Activated gamma-delta T cell treated with Interleukin-2 at 50 U/mL for 16 hours (primary cell): ENCODE measurements at places on chromosomes 11 and 22.

DNA sequence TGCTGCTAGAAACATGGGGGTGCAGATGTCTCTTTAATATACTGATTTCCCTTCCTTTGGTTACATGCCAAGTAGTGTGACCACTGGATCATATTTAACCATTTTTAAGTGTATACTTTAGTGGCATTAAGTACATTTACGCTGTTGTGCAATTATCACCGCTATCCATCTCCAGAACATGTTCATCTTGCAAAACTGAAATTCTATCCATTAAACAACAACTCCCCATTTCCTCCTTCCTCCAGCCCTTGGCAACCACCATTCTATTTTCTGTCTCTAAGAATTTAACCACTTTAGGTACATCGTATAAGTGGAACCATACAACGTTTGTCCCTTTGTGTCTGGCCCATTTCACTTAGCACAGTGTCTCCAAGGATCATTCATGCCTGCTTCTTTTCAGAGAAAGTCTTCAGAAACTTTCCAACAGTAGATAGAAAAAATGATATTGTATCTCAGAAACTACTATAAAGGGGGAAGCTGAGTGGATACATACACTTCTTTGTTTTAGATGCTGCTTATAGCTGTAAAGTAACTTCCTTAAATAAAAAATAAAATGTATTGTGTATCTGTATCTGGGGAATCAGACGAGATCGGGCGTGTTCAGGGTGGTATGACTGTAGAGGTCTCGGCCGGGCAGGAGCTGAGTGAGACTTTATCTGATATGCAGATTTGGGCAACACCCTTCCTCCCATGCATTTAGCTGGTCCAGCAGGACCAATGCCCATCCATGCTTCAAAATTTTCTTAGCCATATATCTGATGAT is 44.6 kb upstream of the ZBED5 start:
- DNase-seq = no peak

GRCh38 chr11:76173663-76174062 is 32.6 kb downstream of the WNT11 start:
- no peak for DNase-seq

DNA sequence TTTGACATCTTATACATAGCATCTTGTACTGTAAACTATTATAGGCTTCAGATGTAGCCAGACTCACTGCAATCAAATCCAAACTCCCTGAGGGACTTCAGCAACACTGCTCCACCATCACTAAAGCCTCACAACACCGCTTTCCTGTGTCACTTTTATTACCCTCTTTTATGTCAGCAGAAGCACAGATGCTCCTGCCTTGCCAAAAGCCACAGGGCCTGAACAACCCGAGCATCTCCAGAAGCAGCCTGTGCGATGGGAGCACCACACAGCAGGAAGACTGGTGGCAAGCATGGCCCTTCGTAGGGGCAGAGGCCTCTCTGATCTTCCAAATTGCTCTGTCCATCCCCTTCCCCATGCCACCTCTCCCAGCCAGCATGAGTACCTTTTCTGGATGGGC is 22.9 kb downstream of the TMEM123 start:
- DNase-seq = no peak

GRCh38 chr22:36323182-36323854 is 64.4 kb downstream of the MYH9 start:
- DNase-seq = no peak

- no peak for DNase-seq
These were observed 70.2 kb downstream of the DDX10 start for GRCh38 chr11:108734956-108735559.

DNA sequence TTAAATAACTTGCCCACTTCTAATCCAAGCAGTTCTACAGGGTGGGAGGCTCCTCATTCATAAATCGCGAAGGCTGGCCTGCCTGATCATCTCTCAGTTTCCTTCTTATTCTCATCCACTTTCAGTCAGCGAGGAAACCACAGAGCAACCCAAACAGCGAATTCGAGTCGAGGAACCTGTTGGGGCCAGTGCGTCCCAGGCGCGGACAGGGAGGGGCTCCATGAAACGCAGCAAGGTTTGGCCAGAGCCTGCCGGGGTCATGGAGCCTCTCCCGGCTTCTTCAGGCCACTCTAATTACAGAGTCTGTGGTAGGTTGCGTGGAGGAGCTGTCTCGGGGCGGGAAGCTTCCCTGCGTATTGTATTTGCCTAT is 741 bp upstream of the NAV2 start:
- DNase-seq = no peak

GRCh38 chr11:74717221-74717969 is 13.8 kb downstream of the CHRDL2 start:
- DNase-seq = no peak

DNA sequence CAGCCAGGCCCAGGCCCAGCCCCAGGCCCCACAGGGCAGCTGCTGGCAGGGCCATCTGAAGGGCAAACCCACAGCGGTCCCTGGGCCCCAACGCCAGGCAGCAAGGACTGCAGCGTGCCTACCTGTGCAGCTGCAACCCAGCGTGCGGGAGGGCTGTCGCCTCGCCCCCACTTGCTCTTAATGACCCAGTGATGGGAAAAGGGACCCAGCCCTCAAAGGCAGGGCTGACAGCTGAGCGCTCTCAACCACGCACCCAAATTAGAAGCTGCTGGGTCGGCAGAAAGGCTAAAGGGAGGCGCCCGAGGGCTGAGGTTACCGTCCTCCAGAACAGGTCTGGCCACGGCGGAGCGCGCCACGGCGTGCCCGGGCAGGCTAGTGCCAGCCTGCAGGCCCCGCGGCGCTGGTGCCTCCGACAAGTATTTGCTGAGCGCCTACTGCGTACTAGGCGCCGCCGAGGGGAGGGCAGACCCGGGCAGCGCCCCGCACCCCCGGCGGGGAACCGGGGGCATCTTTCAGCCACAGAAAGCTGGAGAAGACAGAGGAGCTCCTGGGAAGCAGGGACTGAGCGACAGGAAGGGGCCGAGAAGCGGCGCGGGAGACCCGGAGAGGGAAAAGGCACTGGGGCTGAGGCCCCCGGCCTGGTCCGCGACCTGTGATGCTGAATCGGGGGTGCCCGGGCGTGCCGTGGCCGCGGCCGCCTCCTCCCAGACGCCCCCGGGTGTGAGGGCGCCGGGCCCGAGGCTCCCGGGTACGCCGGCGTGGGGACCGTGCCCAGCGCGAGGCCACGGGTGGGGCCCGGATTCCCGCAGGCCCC is 773 bp downstream of the HRAS start:
- DNase-seq = no peak

GRCh38 chr11:97815667-97816066 is 1205.1 kb upstream of the CNTN5 start:
- no peak for DNase-seq

GRCh38 chr11:1342946-1343345 is 33.5 kb upstream of the TOLLIP start:
- DNase-seq = no peak

GRCh38 chr11:44367452-44367851 is 57.5 kb upstream of the ALX4 start:
- no peak for DNase-seq

- no peak for DNase-seq
These were observed 173.2 kb downstream of the KIF18A start for GRCh38 chr11:27934830-27935145.

DNA sequence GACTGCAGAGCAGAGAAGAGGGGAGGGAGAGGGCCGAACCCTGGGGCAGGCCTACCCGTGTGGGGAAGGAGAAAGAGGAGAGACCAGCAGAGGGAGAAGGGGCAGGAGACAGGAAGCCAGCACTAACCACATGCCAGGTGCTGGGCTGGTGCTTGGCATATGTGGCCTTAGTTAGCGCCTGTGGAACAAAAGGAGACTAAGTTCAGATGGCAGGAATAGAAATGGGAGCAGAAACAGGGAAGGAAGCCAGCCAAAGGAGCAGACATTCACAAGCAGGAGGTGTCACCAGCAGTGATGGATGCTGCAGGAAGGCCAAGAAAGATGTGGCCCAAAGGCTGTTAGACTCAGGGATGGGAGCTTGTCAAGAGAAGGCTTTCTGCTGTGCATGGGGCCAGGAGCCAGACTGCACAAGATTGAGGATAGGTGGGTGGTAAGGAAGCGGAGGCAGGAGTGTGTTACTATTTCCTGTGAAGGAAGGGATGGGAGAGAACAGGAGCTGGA is 26.7 kb downstream of the TREH start:
- no peak for DNase-seq

- DNase-seq = no peak
These were observed 925.7 kb upstream of the CCDC90B start for GRCh38 chr11:84211896-84212295.

DNA sequence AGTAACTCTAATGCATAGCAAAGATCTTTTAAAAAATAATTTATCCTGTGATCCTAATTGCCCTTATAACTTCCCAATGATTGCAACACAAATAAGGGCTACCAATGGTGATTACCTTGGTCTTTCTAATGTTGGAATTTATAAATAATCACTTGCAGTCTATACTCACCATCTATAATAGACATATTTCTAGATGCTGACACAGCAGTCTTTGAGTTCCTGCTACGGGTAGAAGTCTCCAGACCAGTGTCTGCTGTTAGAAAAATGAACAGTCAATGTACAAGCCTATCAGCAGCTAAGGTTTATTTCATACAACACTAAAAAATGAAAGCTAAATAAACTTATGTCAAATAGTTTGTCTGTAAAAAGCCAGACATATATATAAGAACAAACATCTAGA is 44.4 kb upstream of the GPR83 start:
- no peak for DNase-seq

DNA sequence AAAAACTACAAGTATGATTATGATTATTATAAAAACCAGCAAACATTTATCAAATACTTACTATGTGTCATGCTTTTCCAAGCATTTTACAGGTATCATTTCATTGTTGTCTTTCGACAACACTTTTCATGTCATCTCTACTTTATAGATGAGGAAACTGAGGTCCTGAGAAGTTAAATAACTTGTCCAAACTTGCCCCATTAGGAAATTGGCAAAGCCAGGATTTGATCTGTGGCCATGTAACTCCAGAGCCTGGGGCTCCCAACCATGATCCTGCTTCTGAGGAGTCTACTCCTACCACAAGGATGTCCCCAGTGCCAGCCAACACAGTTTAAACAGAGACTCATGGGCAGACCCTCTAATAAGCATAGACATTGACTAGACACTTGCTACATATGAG is 15.2 kb downstream of the EHF start:
- no peak for DNase-seq

DNA sequence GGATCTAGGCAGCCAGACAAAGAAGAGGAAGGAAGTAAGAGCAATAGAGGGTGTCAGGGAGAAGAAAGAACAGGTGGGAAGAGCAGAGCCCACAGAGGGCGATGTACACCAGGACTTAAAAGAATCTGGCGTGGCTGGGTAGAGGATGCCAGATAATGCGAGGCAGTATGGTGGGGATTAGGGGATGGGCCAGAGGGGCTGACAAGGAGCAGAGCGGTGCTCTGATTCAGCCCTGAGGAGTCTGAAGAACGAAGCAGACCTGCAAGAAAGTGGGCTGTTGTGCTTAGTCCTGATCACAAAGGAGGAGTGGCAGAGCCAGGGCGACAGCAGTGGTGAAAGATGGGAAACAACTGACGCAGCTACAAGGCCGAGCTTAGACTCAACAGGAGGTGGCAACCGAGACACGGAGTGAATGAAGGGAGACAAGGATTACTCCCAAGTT is 163.7 kb downstream of the LARGE1 start:
- no peak for DNase-seq

- no peak for DNase-seq
These were observed 8.5 kb upstream of the TPH1 start for GRCh38 chr11:18054511-18055103.

DNA sequence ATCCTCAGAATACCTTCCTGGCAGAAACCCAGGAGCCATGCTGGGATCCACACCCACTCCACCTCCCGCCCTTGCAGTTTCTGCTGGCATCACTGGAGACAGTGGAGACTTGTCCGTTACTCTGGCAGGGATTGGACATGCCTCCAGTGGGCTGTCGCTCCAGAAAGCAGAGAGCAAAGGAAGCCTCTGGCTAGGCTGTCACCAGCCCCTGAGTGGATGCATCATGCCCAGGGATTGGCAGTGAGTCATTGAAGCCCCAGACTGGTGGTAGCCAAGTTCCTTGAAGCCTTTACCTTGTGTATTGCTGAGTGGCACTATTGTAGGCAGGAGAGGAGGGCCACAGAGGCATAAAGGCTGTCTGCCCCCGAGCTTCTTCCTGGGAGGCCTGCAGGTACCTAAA is 34.8 kb upstream of the E2F8 start:
- DNase-seq = no peak

DNA sequence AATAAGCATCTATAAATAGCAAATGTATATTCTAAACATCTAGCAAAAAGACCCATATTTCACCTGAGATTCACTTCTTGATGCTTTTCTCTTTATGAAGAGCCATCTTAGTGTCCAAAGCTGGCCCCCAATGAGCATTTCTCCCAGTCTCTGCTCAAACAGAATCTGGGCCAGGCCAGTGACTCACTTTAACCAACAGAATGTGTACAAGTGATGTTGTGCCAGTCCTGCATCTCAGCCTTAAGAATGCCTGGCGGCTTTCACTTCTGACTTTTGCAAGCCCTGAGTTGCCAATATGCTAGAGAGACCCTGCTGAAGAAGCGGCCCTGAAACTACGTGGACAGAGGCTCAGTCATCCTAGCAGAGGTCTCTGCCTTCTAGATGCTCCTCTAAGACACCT is 6.9 kb upstream of the COPB1 start:
- DNase-seq = no peak

- DNase-seq = no peak
These were observed 66.0 kb downstream of the MYEOV start for GRCh38 chr11:69359735-69360480.

DNA sequence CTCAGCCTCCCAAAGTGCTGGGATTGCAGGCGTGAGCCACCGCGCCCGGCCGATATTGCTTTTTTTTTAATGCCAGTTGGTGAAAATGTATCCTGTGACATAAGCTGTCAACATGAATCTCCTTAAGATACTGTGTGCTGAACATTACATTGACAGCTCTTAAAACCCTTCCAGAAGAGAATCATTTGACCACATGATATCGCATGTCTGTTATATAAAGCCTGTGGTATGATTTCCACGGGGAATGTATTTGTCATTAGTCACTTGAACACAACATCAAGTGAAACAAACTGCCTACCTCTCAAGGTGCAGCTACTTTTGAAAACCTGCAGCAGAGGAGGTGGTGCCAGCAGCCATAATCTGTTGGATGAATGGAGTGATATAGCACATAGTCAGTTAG is 67.0 kb downstream of the BCL2L13 start:
- DNase-seq = no peak

GRCh38 chr11:112794331-112794846 is 166.8 kb upstream of the NCAM1 start:
- no peak for DNase-seq

DNA sequence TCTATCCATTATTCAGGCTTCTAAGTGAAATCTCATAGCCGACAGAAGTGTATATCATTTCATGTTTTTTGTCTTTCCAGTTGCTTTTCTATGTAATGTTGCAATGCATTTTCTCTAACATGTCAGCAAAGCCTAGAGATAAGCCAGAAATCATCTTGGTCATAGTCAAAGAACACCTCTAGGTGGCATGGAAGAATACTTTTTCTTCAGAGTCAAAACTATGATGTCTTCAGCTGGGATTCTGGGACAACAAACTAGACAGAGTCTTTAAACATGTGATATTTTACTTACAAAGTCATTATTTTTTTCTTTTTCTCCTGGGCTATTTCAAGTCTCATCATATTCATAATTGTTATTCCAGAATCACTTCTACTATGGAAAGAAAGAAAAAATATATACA is 4.4 kb downstream of the GAS2 start:
- no peak for DNase-seq
